EL (cell line): ENCODE measurements at places on chromosomes 1 and 21.
A peak's percentile ranks its signal among the peaks of the same experiment; 100 is the strongest.

DNA sequence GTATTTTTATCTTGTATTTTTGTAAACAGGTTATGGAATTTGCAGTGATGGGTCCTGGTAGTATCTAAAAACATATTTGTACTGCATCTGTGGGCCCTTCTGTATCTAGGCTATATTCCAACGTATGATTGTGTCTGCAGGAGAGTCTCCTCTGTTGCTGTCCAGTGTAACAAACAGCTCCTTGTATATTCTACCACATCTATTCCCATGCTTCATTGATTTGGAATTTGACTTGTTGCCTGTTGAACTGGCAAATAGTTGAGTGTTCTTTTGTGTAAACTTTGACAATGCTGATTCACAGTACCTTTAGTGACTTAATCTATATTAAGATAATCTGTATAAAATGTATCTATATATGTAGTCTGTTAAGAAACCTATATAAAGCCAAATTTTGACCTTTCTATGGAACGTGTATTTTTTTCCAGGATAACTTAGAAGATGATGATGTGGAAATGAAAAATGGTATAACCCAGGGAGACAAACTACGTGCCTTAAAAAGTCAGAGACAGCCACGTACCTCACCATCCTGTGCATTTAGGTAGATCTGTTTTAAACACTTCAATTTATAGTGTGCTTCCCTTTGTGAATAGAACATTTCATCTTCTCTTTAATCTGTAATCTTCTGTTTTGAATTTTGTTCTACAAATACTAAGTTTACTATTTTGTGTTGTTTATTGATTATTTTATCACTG, 43.4 kb upstream of the GPR88 start:
- DNase-seq = no peak

DNA sequence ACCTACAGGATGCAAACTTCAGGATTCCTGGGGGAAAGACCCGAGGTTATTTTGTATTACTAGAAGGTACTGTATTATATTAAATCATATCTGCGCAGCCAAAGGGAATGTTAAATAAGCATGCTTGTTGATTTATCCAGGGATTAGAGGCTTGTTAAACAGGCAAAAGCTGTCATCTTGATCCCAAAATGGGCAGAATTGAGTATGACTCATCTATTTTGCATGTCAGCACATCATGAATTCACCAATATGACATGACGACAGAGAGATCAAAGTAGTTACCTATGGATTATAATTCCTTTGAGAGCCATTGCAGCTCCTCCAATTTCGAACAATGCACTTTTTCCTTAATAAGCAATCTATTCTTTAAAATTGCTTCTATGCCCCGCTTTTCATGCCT, 66.1 kb downstream of the TBX15 start:
- no peak for DNase-seq

GRCh38 chr1:966704-967300, 520 bp downstream of the PLEKHN1 start:
- peak; percentile 80 for DNase-seq

DNA sequence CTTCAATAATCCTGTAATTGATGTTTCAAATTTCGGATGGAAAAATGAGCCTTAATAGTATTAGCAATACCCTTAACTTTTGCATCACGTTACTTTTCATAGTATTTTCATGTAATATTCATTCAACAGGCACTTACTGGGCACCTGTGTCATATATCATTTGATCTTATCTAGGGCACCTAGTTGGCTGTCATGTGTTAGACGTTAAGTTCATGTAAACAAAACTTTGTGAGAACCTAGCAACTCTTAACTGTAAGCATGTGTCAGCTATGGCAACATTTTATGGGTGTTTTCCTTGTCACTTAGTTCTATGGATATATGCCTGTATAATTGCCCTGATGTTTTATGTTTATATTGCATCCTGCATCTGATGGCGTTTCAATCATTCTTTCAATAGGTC, 777 bp downstream of the LAMC2 start:
- no peak for DNase-seq

DNA sequence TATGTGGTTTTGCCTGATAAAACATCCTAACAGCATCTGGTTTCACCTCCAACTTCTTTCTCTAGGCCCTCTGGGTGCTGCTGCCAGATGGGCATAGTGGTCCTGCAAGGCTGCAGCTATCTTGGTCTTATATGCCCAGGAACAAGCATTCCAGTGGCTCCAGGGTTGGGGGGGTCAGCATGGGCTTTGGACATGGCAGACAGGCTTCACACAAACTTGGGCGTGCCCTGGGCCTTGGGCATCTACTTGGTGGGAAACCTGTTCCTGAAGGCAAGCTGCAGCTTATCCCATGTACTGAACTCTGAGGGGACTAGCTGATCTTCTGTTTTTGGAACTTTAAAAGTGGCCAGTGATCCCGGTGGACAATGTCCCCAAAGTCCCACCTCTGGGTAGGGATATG, 54.9 kb upstream of the ZNF678 start:
- no peak for DNase-seq

DNA sequence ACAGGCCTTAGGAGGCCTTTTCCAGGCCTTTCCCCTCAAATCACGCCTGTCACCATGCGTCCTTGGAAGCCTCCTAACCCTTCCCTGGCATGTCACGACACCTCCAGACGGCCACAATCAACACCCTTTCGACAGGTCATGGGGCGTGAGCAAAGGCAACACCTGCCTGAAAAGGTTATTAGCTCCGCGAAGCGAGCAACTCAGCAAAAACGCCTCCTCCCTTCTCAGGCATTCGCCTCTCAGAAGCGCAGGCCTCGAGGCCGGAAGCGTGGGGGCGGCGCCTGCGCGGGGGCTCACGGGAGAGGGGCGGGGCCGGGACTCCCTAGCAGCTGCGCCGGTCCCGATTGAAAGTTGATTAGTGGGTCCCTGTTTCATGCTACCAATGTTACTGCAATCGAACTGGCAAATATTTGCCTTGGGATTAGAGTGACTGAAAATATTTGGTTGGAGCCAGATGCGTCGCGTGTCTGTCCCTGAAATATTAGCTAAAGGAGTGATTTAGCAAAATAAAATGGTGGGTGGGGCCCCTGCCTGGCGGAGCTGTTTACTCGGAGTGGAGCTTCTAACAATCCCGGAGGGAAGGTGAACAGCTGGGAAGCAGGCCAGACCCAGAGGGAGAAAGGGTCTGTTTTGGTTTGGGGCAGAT, 44.9 kb downstream of the GFI1 start:
- no peak for DNase-seq
